RPMI8226 (cell line): ENCODE measurements at places on chromosomes 3 and 15.

DNA sequence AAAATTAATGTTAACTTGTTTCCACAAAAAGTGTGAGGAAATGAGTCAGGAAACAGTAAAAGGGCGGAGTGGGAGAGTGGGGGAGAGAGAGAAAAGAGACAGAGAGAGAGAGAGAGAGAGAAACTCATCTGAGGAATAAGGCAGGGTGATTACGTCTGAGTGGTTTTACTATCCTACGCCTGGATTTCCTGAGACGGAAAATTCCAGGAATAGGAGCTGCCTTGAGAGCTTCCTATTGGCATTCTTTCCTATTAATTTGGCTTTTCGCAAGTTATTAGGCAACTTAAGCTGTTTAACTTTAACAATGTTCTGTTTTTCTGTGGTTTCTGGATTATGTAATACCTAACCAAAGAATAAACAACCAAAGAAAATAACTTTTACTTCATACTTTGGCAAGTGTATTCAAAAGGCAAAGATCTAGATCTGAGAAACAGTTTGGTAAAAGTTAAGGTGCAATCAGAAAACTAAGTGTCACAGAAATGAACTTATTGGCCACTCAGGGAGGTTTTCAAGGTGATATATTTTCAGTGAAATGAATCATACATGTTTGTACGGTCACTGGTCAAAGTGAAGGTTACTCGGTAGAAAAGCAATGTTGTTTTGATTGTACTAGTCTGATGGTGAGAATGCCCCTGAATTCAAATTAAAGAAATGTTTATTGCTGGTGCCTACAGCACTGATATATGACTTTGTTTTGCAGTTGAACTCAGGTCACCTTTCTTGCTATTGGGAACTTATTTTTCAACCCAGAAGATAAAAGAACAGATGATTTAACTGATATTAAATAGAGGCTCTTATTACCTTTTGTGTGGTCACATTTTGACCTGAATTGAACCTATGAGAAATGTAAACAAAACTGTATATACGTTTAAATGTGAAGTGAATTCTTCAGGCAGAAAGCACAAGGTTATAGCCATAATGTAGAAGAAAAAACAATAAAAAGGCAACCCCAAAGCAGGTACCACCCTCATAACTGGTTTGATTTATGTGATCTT lies 39.9 kb upstream of the TNFSF10 start:
- no peak for DNase-seq

GRCh38 chr15:41603941-41604911 lies 45.2 kb downstream of the TYRO3 start:
- peak; percentile 61 for DNase-seq

- DNase-seq = peak; percentile 86
Measured at GRCh38 chr3:165206454-165207266, 10.5 kb upstream of the SLITRK3 start.

GRCh38 chr3:141413391-141413790 lies 45.1 kb downstream of the ZBTB38 start:
- no peak for DNase-seq

DNA sequence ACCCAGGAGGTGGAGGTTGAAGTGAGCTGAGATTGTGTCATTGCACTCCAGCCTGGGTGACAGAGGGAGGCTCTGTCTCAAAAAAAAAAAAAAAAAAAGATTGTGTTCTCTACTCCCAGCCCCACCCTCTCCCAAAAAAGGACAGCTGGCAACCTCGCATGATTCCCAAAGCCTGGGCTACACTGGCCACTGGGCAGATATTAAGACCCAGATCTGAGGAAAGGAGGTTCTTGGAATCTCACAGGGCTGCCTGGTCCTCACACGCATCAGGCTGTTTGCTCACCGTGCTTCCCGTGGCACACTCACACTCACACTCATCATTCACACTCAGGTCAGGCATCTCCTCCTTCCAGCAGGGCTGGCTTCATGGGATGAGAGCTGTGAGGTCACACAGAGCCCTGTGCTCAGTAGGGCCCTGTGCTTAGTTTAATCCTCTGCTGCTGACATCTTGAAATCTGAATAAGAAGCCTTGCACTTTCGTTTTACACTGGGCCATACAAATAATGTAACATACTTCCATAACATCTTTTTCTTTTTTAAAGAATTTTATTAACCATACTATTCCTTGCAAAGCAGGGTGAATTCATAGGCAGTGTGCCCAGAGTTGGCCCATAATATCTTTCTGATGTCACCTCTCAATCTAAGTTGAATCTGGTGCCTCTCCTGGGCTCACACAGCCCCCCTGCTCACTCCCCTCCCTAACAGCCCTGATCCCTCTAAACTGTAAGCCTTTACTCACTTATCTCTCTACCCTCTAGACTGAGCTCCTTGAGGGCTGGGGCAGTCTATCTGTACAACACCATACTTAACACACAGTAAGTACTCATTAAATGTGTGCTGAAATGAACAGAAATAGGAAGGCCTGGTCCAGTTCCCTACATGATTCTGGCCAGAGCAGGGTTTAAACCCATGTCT lies 50.2 kb upstream of the C15orf39 start:
- no peak for DNase-seq

DNA sequence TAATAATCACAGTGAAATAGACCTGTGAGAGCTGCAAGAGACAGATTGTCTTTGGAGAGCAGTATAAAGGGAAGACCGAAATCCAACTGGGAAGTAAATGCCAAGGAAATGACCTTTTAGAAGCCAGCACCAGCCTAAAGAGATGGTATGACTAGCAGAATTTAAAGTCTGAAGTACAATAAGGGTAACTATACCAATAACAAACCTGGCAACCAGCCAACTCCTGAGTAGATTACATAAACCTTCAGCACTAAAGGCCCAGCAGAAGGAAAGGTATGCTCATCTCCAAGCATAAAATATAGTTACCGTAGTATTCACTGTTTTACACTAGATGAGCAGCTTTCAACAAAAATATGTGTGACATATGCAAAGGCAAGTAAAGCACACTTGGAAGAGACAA lies 155.1 kb upstream of the SATB1 start:
- peak; percentile 11 for DNase-seq

GRCh38 chr3:103614719-103615118 lies 1179.9 kb downstream of the ZPLD1 start:
- DNase-seq = no peak

- no peak for DNase-seq
Measured at GRCh38 chr15:81295486-81296121, 28.3 kb downstream of the STARD5 start.

- peak; percentile 48 for DNase-seq
Measured at GRCh38 chr3:132006605-132007204, 28.1 kb downstream of the CPNE4 start.

DNA sequence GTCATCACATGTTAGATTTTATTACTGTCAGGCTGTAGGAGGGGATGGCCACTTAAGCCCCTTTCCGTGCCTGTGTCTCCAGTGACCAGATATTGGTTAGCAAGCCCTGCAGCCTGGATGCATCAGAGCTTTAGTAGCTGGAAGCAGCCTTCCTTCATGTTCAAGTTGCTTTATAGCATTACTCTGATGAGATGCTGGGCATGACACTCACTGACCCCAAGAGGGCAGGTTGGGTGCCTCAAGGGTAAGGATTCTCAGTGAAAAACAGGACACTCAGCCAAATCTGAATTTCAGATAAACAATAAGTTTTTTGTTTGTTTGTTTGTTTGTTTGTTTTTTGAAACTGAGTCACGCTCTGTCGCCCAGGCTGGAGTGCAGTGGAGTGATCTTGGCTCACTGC lies 68.5 kb upstream of the PTX3 start:
- DNase-seq = no peak

DNA sequence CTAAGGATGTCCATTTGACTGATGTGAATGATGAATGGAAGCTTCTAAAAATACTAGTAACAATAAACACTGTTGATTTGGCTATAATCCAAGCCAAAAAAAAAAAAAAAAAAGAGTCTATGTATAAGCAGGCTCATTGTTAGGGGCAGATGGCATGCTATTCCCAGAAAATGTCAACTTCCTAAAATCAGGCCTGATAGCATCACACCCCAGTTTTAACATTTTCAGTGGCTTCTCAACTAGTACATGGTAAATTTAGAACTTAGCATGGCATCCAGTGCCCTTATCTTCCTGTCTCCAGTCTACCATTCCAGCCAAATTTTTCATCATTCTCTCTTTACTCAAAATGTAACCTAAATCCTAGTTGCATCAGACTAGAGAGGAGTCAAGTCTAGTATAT lies 288.2 kb upstream of the ZNF385D start:
- no peak for DNase-seq

DNA sequence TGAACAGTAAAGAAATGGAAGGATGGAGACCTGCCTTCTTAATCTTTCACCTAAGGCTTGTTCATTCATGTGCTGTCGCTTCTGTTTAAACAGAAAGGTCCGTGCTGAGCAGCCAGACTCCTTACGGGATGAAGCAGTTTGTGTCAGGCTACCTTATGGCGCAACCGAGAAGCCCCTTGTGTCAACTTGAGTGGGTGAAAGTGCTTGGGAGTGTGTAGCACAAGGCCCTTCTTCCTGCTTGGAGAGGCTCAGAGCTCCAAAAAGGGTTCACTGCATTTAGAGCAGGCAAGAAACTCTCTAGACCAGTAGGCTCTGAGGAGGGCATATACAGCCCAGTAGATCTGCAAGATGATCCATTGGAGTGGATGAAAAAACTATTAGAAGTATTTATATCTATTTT lies 16.0 kb downstream of the CAPN3 start:
- no peak for DNase-seq

DNA sequence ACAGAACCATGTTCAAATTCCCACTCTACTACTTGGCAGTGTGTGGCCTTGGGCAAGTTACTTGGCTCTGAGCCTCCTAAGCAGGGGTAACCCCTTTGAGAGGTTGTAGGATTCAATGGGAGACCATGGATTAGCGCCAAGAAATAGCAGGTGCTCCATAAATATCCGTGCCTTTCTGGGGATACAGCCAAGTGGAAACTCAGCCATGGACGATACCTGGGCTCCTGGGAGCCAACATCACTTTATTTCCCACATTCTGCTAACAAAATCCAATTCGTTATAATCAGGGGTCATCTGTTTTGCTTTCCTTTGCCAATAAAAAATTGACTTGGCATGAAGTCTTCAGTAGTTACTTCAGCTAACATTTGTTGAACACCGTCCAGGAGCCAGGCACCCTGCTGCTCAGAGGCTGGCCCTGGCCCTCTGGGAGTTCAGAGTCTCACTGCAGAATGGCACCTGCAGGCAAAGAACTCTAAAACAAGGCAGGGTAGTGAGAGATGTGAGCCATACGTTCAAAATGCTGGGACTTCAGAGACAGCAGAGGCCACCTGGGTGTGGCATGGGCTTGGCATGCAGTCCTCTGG lies 42.3 kb downstream of the ZDHHC19 start:
- DNase-seq = no peak

DNA sequence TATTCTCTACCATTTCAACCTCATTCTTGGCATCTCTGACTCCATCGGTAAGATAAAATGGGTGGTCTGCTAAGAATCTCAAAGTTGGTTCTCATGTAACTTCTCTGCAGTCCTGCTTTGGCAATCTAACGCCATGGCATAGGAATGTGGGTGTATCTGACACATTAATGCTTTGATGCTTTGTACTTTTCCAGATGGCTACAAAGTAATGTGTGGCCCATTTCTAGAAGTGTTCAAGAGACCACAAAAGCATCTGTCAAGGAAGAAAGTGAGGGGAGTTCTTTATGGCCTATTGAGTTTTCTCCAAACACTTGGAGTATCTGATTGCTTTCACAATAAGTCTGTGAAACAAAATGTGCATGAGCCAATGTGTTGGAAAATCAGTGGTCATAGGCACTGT lies 339.9 kb upstream of the TGFBR2 start:
- DNase-seq = no peak

DNA sequence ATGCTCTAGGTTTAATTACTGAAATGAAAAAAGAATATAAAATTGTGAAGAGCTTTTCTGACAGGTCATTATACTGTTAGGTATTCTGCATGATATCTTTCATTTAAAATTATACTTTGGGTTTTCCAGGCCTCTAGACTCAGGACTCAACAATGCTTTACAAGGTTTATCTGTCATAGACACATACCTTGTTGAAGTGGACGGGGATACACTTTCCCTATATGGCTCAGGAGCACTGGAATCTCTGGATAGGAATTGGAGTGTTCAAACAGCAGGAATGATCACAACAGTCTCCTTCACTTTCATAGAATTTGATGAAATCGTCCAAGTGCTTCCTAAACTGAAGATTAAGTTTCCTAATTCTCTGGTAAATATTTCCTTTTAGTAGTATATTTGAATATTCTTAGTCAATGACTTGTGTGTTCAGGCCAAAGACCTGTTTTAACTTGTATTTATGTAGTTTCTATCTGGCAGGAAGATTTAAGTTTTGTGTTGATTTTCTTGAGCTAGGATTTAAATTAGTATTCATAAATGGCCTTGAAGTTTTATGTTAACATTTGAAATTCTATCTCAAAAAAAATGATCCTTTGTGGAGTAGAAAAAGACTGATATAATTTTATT lies 106.9 kb upstream of the THSD4 start:
- DNase-seq = no peak

GRCh38 chr15:41629463-41629862 lies 30.7 kb upstream of the MGA start:
- no peak for DNase-seq

GRCh38 chr15:65249641-65250040 lies 37.0 kb downstream of the PARP16 start:
- no peak for DNase-seq

GRCh38 chr3:183306798-183307671 lies 54.0 kb downstream of the B3GNT5 start:
- peak; percentile 83 for DNase-seq

DNA sequence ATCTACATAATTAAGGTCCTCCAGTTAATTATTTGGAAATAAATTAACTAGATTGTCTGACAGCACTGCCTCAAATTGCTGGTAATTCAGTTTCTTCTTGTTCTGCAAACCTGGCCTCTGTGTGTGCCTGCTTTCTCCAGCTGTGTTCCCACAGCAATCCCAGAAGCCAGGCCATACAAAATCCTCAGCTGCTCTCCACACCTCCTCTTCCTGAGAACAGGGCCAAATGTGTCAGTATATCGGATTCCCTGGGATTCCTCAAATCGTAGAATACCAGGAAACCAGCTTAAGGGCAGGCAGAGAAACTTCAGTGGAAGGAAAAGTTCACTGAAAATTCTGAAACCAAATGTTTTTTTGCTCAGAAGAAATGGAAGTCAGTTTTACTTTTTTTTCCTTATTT lies 261.4 kb downstream of the ZMAT3 start:
- no peak for DNase-seq

DNA sequence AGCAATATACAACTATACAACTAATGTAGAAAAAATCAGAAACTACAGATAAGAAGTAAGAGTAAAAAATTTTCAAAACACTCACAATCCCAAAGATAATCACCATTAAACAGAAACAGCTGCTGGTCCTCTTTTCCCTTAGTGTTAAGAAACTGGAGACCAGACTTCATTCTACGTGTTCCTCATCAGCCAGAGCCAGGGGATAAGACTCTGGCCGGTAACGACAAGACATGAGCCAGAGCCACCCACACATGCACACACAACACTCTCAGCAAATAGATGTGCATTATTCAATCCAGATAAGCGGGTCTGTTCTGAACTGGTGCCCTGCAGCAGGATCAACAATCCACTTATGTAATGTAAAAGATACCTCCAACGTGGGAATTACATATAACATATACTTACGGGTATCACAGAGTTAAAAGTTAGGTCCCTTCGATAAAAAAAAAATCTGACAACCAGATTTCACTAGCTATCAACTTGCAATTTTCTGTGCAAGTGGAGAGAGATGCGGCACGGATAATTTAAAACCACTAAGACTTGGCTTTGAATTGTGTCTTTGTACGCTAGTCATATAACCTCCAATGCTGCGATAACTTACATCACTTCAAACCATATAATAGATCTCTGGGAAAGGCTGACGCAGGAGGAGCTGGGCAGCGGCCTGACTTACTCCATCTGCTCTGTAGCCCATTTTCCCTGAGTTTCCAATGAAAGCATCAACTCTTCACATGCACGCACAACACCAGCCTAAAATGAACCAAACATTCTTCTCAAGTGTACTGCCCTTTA lies 17.8 kb downstream of the PRICKLE2 start:
- DNase-seq = no peak
